ENCODE measurements at places on chromosomes 2 and 18. TPM values are rescaled to one million over a fixed set of nuclear protein-coding genes. Genes with fewer than 3 reads are reported as not detected.

The MARCO gene
- total RNA-seq, result 15.0 TPM

GRCh38 chr2:158477202-158477601, 20.4 kb downstream of the PKP4 start:
- no peak for DNase-seq

DNA sequence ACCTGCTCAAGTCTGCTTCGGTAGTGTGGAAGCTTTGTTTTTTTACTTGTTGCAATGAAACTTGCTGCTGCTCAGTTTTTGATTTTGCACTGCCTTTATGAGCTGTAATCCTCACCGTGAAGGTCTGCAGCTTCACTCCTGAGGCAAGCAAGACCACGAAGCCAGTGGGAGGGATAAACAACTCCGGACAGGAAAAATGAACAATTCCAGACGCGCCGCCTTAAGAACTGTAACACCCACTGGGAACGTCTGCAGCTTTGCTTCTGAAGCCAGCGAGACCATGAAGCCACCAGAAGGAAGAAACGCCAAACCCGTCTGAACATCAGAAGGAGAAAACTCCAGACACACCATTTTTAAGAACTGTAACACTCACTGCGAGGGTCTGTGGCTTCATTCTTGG, 245.7 kb upstream of the REG3G start:
- DNase-seq, result no peak

GRCh38 chr2:133453032-133453431, 115.2 kb downstream of the NCKAP5 start:
- DNase-seq, result no peak

DNA sequence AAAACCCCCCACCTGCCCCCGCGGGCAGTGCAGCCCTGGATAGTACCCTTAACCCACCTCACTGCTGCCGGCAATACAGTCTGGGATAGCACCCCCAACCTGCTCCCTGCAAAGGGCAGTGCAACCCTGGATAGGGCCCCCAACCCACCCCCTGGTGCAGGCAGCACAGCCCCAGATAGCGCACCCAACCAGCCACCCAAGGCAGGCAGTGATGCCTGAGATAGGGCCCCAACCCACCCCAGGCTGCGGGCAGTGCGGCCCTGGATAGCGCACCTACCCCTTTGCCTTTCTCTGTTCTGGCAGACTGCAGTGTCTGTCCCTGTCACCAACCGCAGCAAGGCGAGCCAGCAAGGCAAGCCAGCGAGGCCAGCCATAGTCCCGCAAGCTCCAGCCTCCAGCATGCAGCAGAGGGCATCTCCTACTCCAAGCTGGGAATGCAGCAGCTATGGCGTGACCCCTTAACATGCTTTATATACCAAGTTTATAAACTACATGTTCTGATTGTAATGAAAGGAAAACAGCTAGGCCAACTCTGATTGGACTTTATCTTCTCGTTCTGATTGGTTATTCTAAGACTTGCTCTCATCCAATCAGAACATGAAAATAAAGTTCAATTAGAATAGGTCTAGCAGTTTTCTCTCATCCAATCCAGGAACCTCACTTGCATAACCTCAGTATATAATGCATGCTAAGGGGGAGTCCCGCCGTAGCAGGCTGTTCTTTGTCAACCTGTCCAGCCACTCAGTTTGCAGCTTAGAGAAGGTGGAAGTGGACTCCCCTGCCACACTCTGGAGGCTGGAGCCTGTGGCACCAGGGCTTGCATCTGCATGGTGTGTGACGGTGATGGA, 34.1 kb upstream of the ANKRD62 start:
- DNase-seq, result no peak

- DNase-seq, result no peak
These were observed 147.9 kb upstream of the CAVIN2 start for GRCh38 chr2:191994749-191995148.

GRCh38 chr18:7844017-7844416, 276.9 kb downstream of the PTPRM start:
- DNase-seq, result no peak

DNA sequence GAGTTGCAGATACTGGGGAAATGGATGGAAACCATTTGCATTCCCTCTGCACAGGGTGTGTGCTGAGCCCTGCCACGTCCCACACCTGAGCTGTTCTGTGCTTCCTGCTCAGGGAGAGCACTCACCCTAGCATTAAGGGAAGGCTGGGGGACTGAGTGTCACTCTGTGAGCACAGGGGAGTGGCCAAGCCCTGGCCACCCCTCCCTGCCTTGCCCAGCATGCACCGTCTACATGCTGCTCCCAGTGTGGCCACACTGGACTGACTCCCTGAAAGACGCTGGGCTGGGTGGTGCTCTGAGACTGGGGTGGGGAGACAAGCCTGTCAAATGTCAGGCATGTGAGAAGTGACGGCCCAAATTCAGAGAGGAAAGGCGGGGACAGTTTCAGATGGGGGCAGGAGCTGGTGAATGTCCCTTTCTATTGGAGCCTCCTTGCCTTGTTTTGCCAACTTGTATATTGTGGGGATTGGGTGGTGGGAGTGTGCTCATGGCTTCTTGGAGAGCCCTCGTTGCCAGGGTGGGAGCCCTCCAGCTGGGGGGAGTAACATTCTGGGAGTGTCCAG, 298.4 kb upstream of the HS6ST1 start:
- peak; percentile 17 for DNase-seq

Data from Right ventricle myocardium superior (tissue), 1 donor.